GM04504 (cell line): ENCODE measurements at places on chromosomes 3 and 15.

GRCh38 chr3:129824926-129825541 lies 68.5 kb downstream of the TMCC1 start:
- DNase-seq: peak; percentile 21

GRCh38 chr15:91552555-91552954 lies 301.0 kb upstream of the SLCO3A1 start:
- DNase-seq: no peak

- DNase-seq: no peak
Measured at GRCh38 chr3:31086698-31087097, 192.2 kb upstream of the GADL1 start.

GRCh38 chr3:804211-804610 lies 288.6 kb upstream of the CNTN6 start:
- DNase-seq: no peak

DNA sequence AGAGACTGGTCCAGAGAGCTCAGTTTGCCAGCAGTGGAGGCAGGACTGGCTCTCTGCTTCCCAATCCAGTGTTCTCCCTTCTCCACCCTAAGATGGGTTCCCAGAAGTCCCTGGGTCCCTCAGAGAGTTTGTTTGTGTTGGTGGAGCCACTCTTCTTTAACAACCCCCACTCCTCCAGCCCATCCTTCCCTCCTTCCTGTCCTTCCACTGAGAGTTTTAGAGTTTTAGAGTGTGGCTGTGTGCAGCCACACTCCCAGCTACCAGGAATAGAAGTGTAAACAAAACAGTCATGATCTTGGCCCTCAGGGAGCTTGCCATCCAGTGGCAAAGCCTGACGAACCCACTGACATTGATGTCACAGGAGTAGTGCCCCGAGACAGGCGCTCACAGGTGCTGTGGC lies 12.5 kb upstream of the FBLN2 start:
- no peak for DNase-seq

DNA sequence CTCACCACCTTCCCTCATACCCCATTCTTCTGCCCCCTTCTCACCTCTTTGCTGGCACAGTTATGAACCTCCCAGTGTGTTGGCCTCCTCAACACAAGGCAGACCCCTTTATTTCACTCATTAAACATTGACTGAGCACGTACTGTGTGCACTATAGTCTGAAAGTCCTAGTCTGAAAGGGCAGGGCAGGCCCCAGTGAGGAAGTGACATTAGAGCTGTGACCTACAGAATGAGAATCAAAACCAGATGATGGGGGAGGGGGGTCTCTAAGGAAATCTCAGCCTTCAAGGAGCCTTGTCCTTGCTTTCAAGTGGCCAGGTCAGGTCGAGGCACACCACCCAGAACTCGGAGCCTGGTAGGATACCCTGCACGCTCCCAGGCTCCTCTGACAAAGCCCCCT lies 3.5 kb downstream of the SLC28A1 start:
- DNase-seq: no peak

GRCh38 chr3:10753964-10754363 lies 62.1 kb upstream of the SLC6A11 start:
- DNase-seq: peak; percentile 10

DNA sequence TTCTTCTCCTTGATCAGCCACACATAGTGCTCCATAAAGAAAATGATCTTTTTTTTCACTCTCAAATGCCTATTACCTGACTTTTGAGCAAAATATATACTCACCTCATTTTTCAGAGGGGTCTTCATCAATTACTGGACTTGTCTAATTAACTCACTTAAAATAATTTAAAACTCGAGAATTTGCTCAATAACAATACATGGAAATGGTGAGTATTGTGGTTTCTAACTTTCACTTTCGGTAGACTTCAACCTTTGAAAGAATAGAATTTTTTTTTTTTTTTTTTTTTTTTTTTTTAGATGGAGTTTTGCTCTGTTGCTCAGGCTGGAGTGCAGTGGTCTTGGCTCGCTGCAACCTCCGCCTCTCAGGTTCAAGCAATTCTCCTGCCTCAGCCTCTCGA lies 17.7 kb upstream of the EPHB1 start:
- DNase-seq: no peak

GRCh38 chr3:27615555-27615954 lies 106.6 kb downstream of the EOMES start:
- DNase-seq: no peak

- DNase-seq: peak; percentile 89
Measured at GRCh38 chr3:8445861-8446260, 55.8 kb upstream of the LMCD1 start.

GRCh38 chr3:67292356-67293121 lies 294.4 kb downstream of the KBTBD8 start:
- no peak for DNase-seq

GRCh38 chr15:79872358-79873017 lies 24.3 kb downstream of the MTHFS start:
- DNase-seq: no peak

DNA sequence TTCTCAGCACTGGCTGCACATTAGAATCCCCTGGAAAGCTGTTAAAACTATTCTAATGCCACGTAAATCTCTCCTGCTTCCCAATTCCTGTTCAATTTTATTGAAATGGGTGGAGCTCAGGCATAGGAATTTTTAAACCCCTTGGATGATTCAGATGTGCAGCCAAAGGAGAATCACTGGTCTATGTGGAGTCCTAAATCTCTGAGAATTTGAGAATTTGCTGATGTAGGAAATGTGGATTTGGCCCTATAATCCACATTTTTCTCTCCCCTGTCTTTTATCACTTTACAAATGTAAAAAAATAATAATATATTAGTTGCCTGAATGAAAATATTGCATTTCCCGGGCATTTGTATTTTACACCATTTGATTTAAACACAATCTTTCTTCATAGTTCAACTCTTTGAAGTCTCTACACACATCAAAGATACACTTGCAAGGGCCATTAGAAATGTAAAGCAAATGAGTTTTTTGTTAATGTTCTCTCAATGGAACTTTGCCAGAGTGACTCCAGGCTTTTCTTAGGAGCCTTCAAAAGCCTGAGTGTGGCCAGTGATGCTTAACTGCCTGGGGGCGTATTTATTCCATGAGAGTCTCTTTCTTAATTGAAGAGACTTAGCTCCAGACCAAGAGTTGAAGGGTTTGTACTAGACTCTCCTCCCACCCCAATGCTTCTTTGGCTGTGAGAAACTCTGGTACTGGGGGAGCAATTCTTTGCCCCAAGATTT lies 48.8 kb upstream of the PTX3 start:
- DNase-seq: no peak

- no peak for DNase-seq
Measured at GRCh38 chr15:25052191-25052999, 97.6 kb downstream of the SNRPN start.

DNA sequence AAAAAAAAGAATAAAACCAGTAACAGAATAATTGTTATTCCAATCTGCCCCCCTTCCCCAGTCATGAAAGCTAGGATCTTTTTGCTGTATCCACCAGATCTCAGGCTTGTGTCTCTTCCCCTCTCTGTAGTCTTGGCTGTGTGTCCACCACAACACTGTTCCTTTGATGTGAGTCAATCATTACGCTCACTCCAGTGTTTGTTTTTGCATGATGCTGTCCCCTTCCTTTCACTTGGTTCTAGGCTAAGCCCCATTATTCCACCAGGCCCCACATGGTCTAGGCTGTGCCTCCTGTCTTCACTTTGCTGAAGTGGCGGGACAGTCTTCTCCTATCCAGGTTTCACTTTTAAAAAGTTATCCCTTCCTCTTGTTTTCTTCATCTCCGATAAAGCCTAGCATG lies 13.6 kb downstream of the ACKR2 start:
- no peak for DNase-seq

GRCh38 chr3:77320514-77320913 lies 280.6 kb downstream of the ROBO2 start:
- DNase-seq: no peak

- DNase-seq: no peak
Measured at GRCh38 chr3:27613846-27614500, 108.2 kb downstream of the EOMES start.

GRCh38 chr3:15647611-15648167 lies 46.1 kb downstream of the BTD start:
- DNase-seq: peak; percentile 93

GRCh38 chr3:40020689-40021088 lies 211.3 kb downstream of the MYRIP start:
- DNase-seq: no peak

- DNase-seq: no peak
Measured at GRCh38 chr3:63912768-63913588, 795 bp upstream of the SCAANT1 start.

GRCh38 chr15:51341366-51342226 lies at the start of gene GLDN:
GLDN (plus strand) TSS chr15:51341655; CDS start chr15:51341685, 30 bp downstream.
- DNase-seq: no peak

DNA sequence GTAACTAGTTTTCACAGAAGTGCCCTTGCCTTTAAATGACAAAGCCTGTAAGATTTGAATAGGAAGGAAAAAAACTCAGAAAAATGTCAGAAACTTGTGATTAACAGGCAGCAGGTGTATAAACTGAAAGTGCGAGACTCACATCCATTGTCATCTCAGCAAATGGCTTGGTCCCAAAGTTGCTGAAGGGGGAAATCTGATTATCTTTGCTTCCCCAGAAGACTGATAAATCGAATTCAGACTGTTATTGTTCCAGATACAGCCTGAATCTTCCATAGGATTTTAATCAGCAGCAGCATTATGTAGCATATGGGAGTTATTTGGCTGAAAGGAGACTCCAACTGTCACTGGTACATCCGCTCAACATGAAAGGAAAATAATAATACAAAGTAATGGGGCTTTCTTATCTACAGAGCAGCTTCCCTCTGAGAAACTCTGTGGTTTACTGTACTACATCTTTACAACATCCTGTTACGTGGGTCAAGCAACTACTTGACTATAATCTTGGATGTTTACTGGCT lies 550.4 kb upstream of the CCDC54 start:
- no peak for DNase-seq

DNA sequence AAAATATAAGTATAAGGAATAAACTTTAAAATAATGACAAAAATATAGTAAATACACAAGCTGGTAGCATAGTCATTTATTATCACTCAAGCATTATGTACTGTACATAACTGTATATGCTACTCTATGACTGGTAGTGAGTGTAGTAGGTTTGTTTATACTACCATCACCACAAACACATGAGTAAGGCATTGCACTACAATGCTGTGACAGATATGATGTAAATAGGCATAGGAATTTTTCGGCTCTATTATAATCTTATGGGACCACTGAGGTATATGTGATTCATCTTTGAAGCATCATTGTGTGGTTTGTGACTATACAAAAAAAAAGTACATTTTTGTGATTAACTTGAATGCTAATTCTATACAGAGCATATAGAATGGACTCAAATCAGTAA lies 35.3 kb upstream of the FBN1 start:
- DNase-seq: no peak

- DNase-seq: no peak
Measured at GRCh38 chr3:179376474-179376873, 29.0 kb downstream of the MFN1 start.

GRCh38 chr3:157832588-157832987 lies 273.6 kb downstream of the SHOX2 start:
- peak; percentile 66 for DNase-seq

DNA sequence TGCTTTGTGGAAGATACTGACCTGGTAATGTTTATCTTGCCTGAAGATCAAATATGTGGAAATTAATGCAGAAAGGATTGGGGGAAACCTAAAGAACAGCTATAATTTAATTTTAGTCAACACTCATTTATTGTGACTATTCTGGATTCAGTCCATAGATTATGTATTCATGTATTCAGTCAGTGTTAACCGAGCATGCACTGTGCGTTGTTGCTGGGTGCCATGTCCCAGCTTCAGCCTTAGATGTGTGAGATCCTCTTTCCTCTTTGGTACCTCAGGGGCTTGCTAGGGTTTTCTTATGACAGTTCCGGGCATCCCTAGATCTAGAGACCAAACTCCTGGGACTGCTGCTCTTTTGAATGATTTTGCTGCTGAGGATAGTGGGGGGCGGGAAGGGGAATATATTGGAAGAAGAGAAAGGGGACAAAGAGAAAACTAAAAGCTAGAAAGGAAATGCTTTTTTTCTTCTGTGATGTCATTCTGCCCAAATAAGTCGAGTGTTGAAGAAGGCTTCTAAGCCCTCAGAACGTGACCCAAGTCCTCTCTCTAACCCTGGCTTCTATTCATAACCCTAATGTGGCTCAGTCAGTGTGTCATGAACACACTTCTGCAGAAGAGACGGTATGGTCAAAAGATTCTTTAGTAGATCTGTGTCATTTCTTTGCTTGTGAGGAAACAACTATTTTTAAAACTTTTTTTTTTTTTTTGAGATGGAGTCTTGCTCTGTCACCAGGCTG lies 33.5 kb downstream of the STARD9 start:
- no peak for DNase-seq

- DNase-seq: no peak
Measured at GRCh38 chr3:32432045-32432710, 40.5 kb downstream of the CMTM7 start.

- DNase-seq: no peak
Measured at GRCh38 chr3:134647902-134648760, 2.7 kb downstream of the KY start.

- DNase-seq: no peak
Measured at GRCh38 chr3:49397470-49397869, 14.3 kb downstream of the RHOA start.

DNA sequence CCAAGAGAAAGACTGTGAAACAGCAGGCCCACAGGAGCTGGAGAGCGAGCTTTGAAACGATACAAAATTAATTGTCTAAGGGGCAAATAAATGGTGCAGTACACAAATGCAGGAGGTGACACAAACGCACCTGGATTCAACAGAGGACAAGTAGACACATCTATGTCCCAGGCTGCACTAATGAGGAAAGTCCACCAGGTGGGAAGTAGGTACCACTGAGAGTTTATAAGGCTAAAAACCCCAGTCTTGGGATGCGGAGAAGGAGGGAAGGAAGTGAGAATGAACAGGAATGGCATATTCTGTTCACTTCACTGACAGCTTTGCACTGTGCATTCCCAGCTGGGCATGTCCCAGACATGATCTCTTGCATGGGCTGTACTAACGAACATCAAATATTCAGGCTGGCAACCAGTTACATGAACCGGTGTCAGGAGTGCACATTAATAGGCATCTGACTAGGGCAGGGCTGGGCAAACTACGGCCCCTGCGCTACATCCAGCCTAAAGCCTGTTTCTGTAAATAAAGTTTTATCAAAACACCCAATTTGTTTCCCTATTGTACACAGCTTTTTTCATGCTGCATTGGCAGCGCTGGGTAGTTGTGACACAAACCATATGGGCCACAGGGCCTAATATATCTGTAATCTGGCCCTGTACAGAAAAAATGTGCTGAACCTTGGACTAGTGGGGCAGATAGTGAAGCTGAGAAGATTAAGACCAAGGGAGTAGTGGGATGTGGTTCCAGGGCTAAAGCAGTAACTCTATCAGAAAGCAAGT lies 107.0 kb downstream of the IGF2BP2 start:
- DNase-seq: no peak

DNA sequence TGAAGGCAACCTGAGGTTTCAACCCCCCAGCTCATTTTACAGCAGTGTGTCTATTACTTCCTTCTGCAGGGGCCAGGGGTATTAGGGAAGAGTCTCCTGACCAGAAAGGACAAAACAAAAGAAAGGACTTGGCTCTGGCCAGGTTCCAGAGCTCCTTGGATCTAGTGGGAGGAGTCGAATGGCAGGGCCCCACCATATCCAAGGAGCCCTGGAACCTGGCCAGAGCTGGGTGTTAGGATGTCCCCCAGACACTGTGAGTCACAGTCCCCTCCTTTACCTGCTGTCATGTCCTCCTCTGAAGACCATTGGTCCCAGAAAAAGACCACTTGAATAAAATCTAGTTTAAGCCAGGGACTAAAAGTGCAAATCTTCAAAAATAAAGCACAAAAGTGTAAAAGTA lies 113.2 kb downstream of the EEFSEC start:
- no peak for DNase-seq

GRCh38 chr15:82812994-82813393 lies 3.6 kb downstream of the WHAMM start:
- no peak for DNase-seq

GRCh38 chr3:87413814-87414213 lies 137.4 kb upstream of the POU1F1 start:
- no peak for DNase-seq
